WERI-Rb-1 (cell line): ENCODE measurements at places on chromosomes 11 and 22.
A peak's percentile ranks its signal among the peaks of the same experiment; 100 is the strongest.

GRCh38 chr11:128904656-128905344 lies 13.6 kb downstream of the KCNJ5 start:
- no peak for DNase-seq

GRCh38 chr22:43667656-43668055 lies 144.4 kb downstream of the EFCAB6 start:
- DNase-seq, result no peak

GRCh38 chr11:109121173-109121932 lies 300.6 kb upstream of the C11orf87 start:
- DNase-seq, result no peak

DNA sequence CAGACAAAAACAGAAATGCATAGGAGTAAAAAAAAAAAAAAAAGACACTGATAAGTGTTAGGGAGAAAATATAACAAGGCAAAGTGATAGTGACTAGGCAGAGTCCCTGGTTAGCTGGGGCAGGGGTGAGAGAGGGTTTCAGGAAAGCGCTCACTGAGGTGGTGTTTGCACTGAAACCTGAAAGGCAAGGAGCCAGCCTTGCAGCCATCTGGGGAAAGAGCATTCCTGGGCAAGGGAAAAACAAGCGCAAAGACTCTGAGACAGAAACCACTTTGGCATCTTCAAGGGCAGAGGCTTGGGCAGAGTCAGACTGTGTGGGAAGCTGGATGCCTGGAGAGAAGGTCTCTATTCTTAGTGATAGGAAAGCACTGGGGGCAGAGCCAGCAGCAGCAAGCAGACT lies 14.5 kb downstream of the CLMP start:
- DNase-seq, result no peak

DNA sequence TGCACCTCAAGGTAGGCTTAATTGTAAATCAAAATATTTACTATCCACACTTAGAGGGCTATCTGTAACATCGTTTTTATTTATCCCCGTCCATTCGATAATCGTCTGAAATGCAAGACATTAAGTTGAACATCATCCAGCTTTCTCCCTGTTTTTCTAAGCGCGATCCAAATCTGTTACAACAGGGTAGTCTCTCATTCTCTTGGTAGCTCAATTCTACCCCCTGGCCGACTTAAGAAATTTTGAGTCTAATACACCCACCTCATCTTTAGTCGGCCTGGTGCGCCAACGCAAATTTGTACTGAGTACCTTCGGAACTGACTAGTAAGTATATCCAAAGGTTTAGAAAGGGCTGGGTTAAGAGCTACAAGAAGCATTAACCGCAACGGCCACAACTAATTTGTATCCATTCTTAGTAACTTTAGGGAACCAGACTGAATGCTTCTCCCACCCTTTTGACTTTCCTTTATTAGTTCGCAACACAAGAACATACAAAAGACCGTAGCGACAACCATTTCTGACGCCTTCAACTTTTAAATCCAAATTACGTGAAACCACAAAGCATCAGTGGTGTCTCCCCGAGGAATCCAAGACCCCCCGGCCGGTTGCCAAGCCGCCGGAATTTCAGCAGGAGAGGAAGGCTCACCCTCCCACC lies 1.0 kb upstream of the ZNF143 start:
- peak; percentile 59 for DNase-seq

DNA sequence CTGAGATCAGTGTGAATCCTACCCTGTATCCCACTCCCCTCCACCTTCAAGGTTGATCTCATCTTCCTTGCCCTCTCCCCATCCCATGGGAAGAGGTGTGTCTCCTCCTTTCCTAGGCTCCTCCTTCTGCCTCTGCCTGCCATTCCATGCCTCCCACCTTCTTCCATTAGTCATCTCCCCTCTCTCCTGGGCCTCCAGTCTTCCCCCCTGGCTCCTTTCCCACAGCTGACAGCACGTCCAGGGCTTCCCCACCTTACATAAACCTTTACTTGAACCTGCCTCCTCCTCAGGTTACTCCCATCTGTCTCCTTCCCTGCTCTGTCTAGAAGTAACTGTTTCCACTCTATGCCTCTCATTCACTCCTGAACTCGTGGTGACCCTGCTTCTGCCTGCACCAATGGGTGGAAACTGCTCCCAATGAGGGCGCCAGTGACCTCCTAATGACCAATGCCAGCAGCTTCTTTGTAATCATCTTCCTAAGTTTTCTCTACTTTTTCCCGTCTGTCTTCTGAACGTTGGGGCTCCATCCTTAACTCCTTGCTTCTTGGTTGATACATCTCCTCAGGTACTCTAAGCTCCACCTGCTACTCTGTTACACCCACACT lies 266.9 kb upstream of the NARS2 start:
- DNase-seq, result peak; percentile 54

DNA sequence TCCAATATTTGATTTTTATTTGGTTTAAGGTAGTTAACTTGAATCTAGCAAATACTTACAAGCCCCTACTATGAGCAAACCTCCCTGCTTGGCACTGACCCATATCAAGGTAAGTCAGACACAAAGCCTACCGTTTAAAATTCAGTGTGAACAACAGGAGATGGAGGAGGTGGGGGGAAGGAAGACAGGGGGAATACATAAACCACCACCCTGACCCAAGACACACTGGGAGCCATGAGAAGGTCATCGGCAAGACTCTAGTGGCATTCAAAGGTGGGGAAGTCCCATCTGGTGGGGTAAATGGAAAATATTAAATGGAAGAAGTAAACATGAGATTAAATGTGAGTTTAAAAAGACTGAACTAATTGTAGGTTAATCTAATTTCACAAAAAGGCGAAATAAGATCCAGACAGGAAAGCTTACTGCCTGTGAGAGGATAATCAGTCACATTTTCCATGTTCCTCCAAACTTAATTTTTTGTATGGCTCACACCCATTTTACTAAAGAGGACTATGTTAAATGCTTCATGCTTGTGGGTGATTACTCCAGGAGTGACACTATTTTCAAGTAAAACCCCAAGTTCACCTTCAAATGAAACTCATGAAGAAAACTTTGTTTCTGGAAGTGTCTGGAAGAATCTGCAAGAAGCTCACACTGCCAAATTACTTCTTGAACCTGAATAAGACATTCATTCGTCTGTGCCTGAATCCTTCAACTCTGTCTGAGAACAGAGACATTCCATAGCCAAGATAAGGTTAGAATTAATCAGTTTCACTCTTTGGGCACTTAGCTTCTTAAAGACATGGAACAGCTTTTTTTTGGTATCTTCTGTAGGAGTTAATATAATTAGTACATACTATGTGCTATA lies 51.7 kb downstream of the PITPNB start:
- no peak for DNase-seq

DNA sequence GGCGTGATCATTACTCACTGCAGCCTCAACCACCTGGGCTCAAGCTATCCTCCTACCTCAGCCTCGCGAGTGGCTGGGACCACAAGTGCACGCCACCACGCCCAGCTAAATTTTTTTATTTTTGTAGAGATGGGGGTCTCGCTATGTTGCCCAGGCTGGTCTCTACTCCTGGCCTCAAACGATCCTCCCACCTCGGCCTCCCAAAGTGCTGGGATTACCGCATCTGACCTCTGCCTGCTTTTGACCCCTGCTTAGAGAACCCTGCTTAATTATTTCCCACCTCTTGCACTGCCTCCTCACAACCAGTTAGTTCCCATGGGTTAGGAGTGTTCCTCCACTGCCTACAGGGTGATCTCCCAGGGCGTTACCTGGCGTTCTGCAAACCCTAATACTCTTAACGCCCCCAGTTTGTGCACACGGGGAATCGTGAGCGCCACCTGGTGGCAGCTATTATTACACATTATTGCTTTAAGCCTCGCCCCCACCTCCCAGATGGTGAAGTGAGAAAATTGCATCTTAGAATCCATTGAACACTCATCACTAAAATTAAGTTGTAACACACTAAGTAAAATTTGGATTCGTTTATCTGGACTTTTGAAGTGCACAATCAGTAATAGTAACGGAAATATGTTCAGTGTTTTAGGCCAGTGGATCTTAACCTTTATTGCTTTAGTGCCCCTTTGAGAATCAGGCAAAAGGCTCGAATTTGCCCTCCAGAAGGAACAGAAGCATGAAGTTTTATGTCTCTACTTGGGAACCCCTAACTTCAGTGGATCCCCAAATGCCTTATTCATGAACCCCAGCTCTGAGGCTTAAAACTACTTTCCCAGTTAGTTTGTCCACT lies 61.4 kb upstream of the ASPHD2 start:
- DNase-seq, result peak; percentile 65

DNA sequence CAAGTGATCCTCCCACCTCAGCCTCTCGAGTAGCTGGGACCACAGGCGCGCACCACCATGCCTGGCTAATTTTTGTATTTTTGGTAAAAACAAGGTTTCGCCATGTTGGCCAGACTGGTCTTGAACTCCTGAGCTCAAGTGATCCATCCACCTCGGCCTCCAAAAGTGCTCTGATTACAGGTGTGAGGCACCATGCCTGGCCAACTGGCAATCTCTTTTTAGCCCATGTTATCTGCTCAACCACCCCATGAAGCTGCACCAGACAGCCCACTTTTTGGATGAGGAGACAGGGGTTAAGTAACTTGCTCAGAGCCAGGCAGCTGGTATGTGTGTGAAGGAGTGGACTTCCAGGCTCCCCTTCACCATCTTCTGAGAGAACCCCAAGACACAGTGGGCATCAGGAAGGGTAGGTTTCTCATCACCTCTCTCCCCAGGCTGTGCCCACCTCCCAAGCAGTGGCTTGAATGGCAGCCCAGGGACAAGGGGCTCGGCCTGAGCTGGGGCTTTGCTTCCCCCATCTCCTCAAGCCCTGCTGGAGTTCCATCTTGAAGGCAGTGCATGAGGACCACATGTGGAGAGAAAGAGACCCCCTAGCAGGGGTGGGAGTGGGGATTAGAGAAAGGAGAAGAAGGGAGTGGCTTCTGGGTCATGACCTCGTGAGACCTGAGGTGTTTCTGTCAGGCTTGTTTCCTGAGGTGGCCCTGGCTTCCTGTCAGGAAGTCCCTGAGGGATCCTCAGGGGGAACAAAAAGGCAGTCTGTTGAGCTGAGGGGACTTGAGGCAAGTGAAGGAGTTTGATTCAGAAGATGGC lies 87.5 kb upstream of the PARVA start:
- DNase-seq, result no peak

DNA sequence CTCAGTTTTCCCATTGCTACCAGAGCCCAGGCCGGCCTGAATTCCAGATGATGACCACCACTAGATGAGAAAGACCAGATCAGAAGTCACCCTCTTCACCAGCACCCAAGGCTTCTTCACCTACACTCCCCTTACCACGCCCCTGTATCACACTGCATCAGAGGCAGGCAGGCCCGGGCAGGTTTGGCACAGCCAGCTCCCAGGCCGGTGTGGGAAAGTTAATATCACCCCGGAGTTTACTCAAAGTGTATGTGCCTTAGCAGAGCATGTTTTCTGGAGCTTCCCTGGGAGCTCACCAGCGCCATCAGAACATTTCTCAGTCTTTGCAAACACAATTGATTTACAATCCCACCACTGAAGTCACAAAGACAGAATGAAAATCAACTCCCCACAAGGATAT lies 47.5 kb upstream of the POU2AF1 start:
- no peak for DNase-seq

GRCh38 chr11:44145011-44145775 lies 49.7 kb downstream of the EXT2 start:
- no peak for DNase-seq

- DNase-seq, result peak; percentile 54
Observed at GRCh38 chr11:64152841-64153691, 12.8 kb downstream of the MACROD1 start.

DNA sequence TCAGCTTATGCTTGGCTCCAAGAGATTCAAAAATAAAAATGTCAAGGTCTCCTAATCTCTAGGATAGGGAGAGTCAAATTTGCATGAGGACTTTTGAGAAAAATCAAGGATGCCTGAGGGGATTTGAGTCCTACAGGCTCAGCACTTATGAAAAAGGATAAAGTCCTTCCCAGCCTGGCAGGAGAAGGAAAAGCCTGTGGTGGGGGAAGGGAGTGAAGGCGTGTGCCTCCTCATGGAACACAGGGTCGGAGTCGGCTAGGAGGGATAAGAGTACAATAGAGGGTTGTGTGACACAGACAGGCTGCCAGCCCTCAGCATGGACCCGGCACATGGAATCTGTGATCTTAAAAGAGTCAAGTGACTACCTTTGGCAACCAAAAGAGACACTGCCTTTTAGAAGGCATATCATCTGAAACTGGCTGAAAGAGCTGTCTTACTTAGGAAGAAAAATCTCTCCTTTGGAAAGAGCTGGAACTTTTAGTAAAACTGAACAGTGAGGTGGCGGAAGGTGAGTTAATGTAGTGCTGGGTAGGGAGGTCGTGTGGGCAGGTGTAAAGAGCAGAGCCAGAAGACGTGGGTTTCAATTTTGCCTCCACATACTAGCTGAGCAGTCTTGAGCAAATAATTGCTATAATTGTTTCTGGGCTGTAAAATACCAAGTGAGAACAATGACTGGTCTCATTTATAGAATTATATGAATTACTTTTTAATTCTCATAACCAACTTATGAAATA lies 58.8 kb upstream of the RDX start:
- DNase-seq, result peak; percentile 50

DNA sequence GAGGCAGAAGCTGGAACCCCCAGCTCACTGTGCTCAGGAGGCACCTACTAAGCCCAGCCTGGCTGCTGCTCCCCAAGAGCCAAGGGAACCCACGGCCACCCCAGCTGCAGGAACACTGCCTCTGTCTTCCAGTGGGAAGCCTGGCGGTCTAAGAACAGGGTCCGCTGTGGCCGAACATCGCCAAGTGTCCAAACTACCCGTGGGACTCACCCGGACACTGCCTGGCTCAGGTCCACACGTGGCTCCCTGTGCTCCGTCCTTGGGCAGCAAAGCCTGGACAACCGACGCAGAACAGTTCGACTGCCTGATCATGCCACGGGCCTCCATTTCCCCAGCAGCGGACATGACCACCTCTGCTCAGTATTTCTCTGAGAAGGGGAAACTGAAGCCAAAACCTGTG lies 747.0 kb downstream of the BRD1 start:
- no peak for DNase-seq

- DNase-seq, result no peak
Observed at GRCh38 chr11:122383186-122383585, 267.2 kb upstream of the BLID start.

- DNase-seq, result no peak
Observed at GRCh38 chr11:104694259-104695064, 203.8 kb downstream of the CASP12 start.

GRCh38 chr22:35777335-35777975 lies 59.8 kb downstream of the APOL5 start:
- DNase-seq, result no peak

DNA sequence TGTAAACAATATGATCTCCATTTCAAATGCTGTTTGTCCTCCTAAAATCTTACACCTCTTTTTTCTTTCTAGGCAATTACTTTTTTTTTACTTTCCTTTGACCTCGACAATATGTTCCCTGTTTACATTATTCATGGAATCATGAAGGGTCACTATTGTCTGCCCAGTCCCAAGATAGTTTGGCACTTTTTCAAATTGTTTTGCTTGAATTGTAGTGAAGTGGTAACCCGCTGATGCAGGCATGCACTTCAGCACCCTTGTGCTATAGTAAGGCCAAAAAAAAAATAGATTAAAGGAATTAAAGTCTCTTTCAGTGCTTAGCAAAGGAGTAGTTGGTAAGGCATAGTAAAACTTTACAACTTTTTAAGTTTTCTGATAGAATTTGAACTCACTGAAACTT lies 90.9 kb downstream of the PAX6 start:
- DNase-seq, result no peak

GRCh38 chr11:45275828-45276227 lies 10.3 kb downstream of the SYT13 start:
- DNase-seq, result no peak

- DNase-seq, result peak; percentile 71
Observed at GRCh38 chr22:28829358-28830181, 29.2 kb upstream of the XBP1 start.

- no peak for DNase-seq
Observed at GRCh38 chr22:25909614-25910387, 167.8 kb downstream of the MYO18B start.
